ENCODE measurements at places on chromosomes 3 and 15.

DNA sequence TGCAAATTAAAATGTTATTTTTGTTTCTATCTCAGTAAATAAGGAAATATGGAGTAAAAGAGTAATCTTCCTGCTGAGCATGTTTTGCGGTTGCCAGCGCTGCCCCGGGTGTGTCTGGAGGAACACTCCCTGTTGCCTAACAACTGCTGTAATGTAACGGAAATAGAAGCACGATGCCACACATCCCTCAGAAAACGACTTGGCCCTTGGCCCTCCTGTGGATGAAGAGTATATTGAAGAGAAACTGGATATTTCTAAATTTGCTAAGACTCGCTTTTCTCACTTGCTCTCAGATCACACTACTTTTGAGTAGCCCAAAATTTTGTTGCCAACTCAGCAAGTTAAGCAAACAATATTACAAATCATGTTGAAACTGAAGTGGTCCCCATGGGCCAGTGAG, 18.9 kb downstream of the CX3CR1 start:
- DNase-seq = peak; percentile 18

DNA sequence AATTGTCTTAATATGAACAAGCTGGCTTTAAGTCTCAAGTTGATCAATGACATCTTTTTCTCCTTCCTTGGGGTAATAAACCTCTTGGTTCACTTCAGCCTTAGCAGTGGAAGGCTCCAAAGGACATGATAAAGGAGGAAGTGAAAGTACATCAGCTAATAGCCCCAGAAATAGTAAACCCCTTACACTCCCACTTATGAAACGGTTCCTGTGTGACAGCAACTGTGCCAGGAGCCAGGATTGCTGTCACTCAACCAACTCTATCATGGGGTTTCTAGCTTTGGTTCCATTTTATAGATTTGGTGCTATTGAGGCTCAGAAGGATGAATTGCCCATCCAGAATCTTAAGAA, 216.7 kb downstream of the ABHD5 start:
- no peak for DNase-seq

DNA sequence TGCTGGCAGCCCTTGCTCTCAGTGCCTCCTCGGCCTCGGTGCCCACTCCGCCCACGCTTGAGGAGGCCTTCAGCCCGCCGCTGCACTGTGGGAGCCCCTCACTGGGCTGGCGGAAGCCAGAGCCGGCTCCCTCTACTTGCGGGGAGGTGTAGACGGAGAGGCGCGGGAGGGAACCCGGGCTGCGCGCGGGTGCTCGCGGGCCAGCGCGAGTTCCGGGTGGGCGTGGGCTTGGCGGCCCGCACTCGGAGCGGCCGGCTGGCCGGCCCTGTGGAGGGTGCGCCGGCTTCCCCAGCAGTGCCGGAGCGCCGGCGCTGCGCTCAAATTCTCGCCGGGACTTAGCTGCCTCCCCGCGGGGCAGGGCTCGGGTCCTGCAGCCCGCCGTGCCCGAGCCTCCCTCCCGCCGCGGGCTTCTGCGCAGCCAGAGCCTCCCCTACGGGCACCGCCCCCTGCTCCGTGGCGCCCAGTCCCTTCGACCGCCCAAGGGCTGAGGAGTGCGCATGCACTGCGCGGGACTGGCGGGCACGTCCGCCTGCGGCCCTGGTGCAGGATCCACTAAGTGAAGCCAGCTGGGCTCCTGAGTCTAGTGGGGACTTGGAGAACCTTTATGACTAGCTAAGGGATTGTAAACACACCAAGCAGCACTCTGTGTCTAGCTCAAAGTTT, 231.5 kb downstream of the EFHB start:
- no peak for DNase-seq

GRCh38 chr15:68447976-68448755, 16.2 kb upstream of the ITGA11 start:
- no peak for DNase-seq

DNA sequence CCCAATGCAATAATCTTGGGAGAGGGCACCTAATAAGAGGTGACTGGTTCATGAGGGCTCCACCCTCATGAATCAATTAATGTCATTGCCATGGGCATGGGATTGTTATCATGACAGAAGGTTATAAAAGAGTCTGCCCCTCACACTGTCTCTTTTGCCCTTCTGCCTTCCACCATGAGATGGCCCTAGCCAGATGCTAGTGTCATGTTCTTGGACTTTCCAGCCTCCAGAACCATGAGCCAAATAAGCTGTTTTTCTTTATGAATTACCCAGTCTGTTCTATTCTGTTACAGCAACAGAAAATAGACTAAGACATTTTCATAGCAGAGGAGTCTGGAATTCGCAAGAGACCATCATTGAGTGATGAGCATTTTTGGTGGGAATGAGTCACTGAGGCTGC, 16.0 kb upstream of the RAD18 start:
- DNase-seq = no peak

DNA sequence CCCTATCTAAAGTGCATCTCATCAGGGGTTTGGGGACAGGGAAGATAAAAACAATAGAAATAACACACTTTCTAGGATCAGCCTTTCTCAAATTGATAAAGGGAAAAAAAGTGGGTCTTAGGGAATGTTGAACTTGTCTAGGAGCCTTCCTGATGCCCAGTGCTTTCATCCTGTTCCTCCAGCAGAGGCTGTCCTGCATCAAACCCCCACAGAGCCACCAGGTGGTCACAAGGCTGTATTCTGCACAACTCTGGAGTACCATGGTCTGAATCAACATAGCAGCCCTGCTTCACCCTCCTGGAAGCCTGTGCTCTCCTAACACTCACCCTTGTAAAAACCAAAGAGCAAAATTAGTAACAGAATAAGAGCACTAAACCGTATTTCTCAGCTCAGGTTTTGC, 118.5 kb upstream of the SLC25A36 start:
- DNase-seq = no peak

- no peak for DNase-seq
Observed at GRCh38 chr15:25175033-25175788, 220.4 kb downstream of the SNRPN start.

GRCh38 chr3:163664466-163664865, 1413.8 kb downstream of the SI start:
- no peak for DNase-seq

- DNase-seq = no peak
Observed at GRCh38 chr3:32404714-32405113, 13.1 kb downstream of the CMTM7 start.

- DNase-seq = no peak
Observed at GRCh38 chr3:57803647-57804081, 47.6 kb downstream of the SLMAP start.

- no peak for DNase-seq
Observed at GRCh38 chr3:134567605-134568004, 81.7 kb downstream of the CEP63 start.

DNA sequence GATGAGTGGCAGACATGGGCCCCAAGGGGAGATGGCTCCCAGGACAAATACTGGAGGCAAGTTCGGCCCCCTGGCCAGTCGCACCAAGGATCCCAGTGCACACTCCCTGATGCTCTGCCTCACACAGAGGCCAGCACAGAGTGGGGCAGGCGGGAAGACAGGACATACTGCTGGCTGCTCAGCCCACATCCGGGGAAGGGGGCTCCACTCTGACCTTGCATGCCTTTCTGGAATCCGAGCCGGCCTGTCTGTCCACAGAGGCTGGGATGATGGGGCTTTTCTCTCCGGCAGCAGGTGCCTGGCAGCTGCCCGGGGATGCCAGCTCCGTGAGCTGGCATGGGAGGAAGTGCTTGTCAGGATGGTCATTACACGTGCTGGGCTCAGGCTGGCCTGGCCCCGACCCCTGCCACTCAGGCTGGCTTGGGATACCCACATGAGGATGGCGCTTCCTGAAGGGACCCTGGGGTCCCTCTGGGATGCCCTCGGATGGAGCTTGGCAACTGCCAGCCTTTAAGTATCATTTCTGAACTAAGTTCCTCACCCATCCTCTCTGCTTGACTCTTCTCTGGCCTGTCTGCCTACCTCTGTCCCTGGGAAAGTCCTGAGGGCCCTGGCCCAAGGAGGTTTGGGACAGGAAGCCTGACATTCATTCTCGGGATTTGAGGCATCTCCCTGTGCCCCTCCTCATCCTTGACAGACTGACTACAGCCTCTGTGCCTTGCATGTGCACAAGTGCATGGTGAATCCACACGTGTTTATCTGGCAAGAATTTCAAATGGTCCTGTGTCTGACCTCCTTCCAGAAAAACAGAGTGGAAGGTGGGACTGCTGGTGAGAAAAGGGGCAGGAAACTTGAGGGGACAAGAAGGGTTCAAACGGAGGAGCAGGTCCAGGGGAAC, 46.5 kb downstream of the EXOG start:
- no peak for DNase-seq

- DNase-seq = no peak
Observed at GRCh38 chr3:143339451-143339850, 219.9 kb downstream of the CHST2 start.

- no peak for DNase-seq
Observed at GRCh38 chr3:164390046-164390445, 688.2 kb downstream of the SI start.

DNA sequence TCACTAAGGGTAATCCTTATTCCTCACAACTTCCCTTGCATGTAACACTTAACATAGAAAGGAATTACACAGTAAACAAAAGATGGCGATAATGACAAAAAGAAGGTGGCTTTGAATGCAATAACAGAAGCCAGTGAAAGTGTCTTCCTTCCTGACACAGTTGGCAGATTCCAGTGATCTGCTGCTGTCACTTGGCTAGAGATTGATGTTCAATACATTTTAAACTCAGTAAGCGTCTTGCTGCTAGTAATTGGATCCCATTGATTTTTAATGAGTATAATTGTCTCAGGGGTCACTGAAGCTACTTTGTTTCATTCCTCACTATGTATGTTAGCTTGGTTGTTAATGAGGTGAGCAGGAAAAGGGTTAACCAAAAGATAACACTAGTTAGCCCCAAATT, 692.7 kb downstream of the NTRK3 start:
- no peak for DNase-seq

DNA sequence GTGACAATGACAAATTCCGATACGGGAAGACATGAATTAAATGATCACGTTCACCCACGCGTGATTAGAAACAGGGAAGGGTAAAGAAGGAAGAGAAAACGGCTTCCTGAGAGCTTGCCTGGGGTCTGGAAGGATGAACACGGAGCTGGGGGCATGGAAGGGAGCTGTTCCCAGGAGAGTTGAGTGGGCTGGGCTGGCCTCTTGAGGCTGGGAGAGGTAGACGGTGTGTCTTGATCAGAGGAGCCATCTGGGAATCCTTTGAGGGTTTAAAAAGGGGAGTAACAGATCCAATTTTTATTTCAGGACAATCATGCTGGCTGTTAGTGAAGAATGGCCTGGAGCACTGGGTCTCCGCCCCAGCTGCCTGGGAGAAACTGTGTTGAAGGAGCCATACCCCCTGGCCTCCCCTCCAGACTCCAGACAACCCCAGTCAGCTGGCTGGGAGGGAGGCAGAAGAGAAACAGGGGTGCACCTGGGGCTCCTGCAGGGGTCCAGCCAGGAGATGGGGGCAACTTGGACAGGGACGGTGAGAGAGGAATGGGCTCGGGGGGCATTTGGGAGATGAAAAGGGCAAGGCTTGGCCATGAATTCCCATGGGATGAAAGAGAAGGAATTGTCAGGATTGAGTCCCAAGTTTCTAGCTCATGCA, 53.6 kb upstream of the CGNL1 start:
- DNase-seq = no peak

- DNase-seq = peak; percentile 79
Observed at GRCh38 chr3:12999147-13000140, 73.8 kb downstream of the IQSEC1 start.

DNA sequence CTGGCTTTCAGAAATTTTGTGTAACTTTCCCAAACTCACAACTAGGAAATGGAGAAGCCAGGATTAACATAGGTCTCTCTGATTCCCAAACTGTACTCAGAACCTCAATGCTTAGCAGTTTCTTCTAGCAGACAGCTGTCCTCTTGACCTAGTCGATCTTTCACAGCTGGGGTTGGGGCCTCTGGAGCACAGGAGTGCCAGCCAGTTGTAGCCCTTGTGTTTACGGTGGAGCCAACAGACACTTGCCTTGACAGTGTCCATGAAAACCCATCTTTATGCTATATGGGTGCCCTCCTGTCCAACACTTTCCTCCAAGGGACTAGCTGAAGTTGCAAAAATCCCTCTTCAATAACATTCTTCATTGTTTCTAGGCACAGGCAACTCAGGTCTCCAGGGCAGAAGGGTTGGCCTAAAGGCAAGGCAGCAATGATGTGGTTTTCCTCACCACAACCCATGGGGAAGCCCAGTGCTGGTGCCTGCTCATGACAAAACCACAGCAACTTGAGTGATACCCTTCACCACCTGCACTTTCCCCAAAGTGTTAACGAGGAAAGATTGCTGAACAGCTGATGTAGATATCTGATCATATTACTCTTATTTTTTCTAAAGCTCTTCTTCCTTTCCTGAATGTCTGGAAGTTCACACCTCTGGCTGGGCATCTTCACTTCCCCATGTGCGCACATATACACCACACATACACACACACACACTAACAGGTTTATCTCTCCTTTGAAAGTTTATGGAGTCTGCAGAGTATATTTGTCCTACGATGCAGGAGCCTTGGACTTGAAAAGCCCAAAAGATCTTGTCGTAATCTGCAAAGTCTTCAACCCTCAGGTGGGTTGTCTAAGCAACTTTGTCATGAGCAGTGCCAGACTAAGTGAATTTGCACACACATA, 11.0 kb upstream of the KNG1 start:
- DNase-seq = no peak

DNA sequence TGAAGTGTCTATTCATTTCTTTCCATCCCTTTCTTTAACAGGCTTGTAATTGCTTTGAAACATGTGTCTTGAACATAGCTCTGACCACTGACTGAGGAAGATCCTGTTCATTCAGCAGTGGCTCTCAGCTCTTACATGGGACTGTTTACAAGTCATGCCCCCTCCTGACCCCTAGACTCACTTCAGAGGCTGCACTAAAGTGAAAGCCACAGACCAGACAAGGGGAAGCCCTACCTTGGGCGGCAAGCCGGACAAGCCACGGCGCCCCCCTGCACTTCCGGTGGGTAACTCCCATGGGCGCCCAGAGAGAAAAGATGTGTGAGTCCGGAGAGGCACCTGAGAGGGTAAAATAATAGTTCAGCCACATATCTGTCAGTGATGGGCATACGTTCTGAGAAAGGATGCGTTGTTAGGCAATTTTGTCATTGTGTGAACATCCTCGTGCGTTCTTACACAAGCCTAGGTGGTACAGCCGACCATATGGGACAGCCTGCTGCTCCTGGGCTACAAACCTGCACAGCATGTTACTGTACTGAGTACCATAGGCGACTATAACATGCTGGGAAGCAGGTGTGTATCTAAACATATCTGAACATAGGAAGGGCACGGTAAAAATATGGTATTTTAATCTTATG, 116.2 kb downstream of the CHSY1 start:
- DNase-seq = no peak

DNA sequence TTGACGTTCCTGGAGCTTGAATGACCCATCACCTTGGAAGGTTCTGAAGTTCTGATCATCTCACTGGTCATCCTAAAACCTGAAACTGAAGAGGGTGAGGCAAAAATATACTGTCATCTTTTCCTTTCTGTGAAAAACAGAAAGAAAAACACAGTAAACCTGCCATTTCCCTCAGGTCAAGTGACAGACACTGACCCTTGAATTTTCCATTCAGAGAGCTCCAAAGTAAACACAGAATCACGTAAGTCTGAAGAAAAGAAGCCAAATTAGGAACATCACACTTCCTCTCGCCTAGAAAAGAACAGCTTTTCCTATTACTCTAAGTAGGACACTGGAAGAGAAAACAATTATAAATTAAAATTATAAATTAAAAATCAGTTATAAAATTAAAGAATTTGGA, 78.7 kb upstream of the TGFBR2 start:
- DNase-seq = no peak

- no peak for DNase-seq
Observed at GRCh38 chr3:3194861-3195260, 15.4 kb upstream of the CRBN start.

GRCh38 chr3:162139841-162140240, 643.2 kb downstream of the OTOL1 start:
- DNase-seq = no peak

Measured in esophagus squamous epithelium (tissue), 5 donors.